ENCODE measurements at places on chromosomes 12 and 14.
A peak's percentile ranks its signal among the peaks of the same experiment; 100 is the strongest.

DNA sequence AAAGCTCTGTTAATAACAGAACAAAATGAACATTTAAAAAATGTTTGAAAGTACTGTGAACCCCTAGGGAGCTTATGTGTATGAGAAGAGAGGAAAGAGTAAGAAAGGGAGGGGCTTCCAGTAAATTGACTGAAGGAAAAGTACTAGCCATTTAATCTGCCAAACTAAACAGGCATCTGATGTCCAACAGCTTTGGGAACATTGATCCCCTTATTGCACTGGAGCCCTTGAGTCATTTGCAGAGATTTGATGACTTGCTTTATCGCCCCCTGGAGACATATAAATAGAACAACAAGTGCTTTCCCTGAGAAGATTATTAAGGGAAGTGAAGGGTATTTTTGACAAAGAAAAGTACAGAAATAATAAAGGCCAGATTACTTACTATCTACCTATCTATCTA is 319.3 kb upstream of the NOVA1 start:
- DNase-seq: peak; percentile 42

- no peak for DNase-seq
These were observed 16.6 kb downstream of the SIVA1 start for GRCh38 chr14:104769324-104770071.

DNA sequence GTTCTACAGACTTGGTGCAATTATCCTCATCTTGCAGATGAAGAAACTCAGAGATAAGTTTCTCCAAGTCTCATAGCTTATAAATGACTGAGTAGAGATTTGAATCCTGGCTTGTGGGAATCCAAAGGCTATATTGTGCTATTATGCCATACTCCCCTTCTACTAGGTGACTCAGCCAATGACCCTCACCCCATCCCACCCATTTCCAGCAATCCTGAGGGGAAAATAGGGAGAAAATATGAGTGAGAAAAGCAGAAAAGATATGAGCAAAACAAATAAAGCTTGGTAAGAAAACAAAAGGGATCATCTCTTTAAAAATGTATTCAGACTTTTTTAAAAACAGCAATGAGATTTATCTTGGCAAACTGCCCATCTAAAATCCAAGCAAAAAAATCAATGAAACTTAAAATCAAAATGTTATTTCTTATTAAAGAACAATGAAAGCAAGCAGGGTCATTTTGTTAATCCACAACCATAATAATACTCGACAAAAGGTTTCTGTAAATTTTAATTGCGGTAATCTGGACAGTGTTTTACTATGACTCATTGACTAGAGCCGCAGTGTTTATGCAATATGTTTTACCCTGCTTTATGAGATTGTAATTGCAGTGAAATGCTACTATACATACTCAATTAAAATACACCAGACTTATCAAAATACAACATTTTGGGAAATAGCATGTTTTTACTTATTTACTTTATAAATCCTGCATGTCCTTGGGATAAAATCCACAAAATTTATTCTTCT is 13.1 kb upstream of the LGR5 start:
- no peak for DNase-seq

GRCh38 chr12:116955382-116956021 is 44.8 kb downstream of the FBXW8 start:
- peak; percentile 20 for DNase-seq

DNA sequence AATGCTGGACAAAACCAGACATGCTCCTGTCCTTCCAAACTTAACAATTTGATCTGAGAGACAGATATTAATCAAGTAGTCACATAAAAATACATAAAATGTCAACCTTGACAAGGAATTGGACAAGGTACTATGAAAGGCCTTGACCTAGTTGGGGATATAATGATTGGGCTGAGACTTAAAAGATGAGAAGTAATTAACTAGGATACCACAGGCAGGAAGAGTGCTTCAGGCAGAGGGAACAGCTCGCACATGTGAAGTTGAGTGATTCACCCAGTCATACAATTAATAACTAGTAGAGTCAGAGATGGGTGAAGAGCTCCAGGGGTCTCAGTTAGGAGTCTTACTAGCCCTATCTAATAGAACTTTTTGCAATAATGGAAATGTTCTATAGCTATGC is 259.5 kb downstream of the MSRB3 start:
- DNase-seq: no peak

DNA sequence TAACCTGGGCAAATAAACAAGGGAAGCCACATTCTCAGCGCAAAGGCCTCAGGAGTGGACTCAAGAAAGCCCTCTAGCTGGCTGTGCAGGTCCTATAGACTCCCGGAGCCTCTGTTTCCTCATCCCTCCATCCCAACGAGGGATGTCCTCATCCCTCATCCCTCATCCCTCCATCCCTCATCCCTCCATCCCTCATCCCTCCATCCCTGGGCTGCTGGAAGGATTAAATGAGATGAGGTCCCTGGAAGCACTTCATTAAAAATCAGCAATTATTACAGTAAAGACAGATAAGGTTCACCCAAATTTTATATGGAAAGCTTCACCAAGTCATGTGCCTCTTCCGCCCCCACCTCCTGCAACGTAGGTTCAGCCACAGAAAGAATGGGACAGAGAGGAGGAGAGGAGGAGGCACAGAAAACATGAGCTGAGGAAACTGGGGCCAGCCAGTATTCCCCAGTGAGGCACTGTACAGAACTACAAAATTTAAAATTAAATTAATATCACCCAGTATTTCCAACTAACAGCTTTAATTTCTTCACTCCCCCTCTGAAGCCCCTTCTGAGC is 4.8 kb downstream of the ITPK1 start:
- no peak for DNase-seq

All from hematopoietic multipotent progenitor cell treated with erythropoietin and hydrocortisone succinate and interleukin-3 and kit ligand, for 6 days (in vitro differentiated cells).